ENCODE measurements at places on chromosomes 7 and 10.
A peak's percentile ranks its signal among the peaks of the same experiment; 100 is the strongest.

- no peak for DNase-seq
These were observed 208.2 kb upstream of the INHBA start for GRCh38 chr7:41910940-41911600.

DNA sequence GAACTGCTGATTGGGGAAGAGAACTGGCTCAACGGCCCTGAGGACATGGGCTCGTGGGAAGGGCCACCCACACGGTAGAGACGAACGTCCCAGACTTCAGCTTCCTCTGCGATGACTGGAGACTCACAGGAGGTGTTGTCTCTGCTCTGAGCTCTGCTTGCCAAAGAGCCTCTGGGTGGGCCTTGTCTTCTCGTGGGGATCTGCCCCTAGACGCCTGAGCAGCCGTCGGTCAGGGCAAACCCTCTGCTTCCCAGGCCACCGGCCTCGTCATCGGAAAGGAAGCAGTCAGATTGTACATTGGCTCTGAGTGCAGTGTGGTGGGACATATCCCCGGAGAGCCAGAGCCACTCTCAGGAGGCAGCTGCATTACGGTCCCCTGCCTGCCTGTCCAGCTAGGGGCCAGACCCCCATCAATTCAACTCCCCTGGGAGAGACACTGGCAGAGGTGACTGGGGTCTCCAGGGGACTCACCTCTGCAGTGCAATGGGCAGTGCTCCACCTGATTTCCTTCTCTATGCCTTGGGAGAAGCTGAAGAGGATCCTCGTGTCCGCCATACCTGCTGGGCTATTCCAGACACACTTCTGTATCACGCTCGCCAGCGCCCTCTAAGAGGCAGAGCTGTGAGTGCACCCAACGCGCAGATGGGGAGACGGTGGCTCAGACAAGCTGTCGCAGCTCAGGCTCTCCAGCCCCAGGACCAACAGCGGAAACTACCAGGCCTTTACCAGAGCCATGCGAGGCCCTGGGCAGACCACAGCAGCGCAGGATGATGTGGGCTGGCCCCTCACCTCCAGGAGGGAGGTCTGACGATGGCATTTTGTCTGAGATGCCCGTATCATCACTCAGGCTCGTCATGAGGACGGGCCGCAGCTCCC, 227.4 kb downstream of the TCERG1L start:
- DNase-seq: no peak

DNA sequence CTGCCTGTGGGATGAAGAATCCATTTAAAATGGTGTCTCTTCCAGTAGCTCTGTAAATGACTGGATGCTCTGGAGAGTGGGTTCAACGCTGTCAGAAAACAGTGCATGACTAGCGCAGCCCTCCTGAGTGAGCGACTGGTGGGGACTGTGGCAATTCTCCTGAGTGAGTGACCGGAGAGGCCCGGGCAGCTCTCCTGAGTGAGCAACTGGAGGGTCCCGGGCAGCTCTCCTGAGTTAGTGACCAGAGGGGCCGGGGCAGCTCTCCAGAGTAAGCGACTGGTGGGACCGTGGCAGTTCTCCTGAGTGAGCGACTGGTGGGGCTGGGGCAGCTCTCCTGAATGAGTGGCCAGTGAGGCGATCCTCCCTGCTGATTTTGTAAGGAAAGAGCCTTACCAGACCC, 85.5 kb downstream of the WDR37 start:
- DNase-seq: no peak

- no peak for DNase-seq
These were observed 78.6 kb upstream of the GLI3 start for GRCh38 chr7:42315631-42316030.

- DNase-seq: peak; percentile 42
These were observed 77.8 kb upstream of the LRRC17 start for GRCh38 chr7:102834999-102835398.

- no peak for DNase-seq
These were observed 20.2 kb upstream of the TRIM8 start for GRCh38 chr10:102624094-102624493.

DNA sequence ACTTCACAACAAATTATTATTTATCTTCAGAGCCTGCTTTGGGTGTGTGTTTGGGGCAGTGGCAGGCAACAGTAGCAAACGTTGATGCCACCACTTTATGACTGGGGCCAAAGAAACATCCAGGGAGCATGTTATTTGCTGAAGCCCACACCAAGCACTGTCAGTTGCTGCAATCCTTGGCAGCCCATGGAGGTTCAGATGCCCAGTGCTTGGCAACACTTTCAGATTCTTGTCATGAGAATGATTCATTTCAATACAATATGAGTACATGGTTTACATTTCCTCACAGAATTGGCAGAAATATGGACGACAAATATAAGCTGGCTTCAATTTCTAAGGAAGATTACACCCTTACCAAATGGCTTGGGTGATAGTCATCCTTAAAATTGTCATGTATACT, 46.5 kb upstream of the GLI3 start:
- DNase-seq: no peak

DNA sequence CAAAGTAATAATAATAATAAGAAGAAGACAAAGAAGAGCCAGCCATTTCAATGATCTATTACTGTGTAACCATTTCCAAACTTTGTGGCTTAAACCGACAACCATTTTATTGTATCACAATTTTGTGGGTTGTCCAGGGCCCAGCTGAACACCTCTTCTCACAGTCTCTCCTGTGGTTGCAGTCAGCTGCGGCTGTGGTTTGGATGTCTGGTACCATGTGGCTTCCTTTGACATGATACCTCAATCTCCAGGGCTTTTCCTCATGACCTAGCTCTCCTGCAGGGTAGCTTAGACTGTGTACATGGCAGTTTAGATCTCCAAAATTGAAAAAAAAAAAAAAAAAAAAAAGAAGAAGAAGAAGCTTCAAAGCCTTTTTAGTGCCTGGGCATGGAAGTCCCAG, 72.6 kb upstream of the NFKB2 start:
- DNase-seq: no peak

DNA sequence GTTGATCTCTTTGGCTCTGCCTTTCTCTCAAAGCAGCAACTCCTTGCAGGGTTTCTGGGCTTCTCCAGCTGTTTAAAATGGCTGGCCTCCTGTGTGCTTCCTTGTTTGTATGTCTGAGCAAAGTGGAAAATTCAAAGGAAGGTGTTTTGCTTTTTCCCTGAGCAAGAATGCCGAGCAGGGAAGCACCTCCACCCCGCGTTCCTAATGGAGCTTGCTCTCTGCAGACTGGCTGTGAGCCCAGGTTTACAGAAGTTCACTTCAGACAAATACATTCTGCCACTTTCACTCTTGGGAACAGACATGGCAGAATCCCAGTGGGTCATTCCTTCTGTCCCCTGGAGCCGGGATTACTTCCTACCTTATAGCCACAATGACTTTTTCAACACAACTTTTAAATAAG, 181.8 kb upstream of the AGK start:
- no peak for DNase-seq

GRCh38 chr7:38396852-38397251, 123.4 kb upstream of the TARP start:
- no peak for DNase-seq

GRCh38 chr7:118158766-118159165, 25.2 kb upstream of the LSM8 start:
- no peak for DNase-seq

DNA sequence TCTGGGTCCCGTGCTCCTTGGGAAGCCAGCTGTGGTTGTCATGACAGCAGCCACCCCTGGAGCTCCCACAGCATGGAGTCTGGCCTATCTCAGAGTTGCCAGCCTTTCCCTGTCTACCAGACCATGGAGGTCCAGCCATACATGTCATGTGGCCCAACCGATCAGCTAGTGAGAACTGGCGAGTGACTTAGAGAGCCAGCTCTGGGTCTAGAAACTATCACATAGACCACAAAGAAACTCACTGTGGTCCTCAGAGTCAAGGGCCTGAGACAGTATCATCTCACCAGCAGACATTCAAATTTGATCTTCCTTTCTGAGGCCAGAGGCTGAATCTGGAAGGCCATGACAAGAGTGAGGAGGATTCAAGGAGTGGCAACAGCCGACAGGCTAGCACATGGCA, 223.3 kb upstream of the GPR26 start:
- no peak for DNase-seq

DNA sequence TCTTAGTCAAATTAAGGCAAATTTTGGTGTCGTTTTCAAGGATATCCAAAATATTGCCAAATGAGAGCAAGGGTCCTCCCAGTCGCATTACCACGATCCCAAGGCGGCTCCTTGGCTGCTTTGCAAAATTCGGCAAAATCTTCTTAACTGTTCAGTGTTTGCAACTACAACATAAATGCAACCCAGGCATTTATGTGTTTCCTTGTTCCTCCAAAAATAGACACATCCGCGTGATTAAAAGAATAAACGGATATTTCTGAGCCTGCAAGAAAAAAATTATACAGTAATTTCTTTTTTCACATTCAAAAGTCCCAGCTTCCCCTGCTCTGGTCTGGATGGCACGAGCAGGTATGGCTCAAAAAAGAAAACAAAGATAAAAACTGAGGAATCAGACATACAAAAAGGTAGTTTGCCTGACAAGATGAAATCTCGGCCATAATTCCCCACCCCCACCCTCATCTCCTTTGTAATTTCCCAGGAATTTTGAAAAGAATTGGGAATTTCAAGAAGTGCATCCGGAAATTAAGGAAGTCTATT, 6.0 kb downstream of the SKIDA1 start:
- DNase-seq: no peak

DNA sequence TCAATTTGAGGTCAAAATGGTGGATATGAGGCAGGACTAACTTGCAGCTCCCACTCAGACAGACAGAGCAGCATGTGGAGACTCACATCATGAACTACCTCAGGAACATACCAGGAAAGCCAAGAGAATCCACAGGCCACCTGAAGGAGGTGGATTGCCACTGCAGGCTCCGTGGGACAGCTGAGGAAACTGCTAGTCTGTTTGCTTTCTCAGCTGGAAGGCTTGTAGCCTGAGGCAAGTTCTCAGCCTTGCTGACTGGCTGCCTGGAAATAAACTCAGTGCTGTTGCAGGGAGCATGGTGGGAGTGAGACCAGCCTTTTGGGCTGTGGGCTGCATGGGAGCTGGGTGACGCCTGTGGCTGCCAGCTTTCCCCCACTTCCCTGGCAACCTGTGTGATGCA, 202.9 kb downstream of the ZNF248 start:
- no peak for DNase-seq

DNA sequence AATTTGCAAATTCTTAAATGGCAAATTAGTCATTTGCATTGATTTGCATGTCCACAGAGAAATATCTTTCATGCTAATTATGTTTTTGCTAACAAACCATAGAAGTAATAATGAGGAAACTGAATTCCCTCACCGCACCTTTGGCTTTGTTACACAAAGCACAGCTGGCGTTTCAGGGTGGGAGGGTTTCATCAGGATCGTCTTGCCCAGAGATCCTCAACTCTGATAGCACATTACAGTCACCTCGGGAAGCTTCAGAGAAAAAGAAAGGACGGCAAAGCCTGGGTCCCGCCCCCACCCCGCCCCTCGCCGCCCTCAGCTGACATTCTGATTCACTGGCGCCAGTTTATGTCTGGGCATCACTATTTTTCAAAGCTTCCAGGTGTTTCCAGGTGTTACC, 119.4 kb downstream of the PTPRN2 start:
- no peak for DNase-seq

DNA sequence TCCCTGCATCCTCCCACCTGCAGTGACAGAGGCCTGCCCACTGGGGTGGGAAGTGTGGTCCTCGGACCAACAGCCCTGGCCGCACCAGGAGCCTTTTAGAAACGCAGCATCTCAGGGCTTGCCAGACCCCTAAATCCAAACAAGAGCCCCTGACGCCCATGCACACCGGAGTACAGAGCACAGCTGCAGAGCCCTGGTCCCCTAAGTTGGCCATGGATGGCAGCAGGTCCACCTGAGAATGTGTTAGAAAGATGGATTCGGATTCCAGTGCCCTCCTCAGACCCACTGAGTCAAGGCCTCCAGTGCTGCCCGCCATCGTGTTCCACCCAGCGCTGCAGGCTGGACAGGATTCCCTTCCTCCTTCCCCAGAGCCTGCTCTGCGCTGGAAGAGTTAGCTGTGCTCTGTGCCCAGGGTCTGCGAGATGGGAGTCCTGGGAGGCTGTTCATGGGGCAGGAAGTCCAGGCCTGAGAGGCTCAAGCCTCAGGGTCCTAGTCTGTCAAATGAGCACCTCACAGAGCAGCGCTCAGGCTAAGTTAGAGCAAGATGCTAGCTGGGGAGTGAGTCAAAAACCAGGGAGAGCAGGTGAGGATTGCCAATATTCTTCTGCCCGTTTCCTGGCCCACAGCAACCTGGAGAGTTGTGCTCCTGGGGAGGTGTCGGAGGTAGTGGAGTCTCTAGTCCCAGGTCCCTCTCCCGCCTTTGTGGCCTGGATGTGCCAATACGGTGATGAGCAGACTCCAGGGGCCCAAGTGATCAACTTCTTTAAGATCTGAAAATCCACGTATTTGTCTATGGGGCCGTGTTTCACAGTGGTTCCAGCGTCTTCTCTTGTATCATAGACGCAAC, 95.9 kb upstream of the GPR26 start:
- DNase-seq: no peak

DNA sequence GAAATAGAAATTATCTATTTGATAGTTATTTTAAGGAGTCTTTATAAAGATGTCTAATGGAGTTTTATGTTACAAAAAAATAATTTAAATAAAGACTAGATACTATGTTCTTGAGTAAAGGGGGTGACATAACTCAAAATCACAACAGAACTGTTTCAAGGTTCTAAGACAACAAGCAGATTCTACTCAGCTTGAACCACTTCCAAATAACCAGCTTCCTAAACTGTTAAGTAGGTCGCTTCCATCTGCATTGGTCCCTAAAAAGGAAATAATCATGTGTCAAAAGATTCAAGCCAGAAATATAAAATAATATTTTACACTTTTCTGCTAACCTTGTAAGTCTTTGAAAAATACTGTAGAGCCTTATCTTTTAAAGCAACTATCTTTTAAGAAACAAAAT, 14.1 kb downstream of the SEM1 start:
- DNase-seq: no peak

- no peak for DNase-seq
These were observed 564.3 kb upstream of the SORCS1 start for GRCh38 chr10:107728807-107729206.

DNA sequence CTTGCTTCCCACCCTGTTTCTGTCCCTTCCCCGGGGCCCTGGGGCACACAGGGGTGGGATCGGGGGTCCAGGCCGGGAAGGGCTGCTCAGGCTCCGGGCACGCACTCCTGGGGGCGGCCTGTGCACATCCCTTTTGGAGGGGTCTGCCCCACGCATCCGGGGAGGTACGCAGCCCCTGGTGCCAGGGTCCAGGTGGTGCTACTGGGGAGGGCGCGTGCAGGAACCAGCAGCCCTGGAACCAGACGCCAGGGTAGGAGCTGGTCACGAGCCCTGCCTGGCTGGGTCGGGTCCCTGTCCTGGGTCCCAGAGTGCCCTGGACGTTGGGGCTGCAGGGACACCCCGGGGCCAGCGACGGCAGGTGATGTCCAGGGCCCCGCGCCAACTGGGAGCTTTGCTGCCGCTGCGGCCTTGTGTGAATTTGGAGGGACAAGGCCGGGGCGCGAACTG, 53.4 kb downstream of the GLRX3 start:
- no peak for DNase-seq

DNA sequence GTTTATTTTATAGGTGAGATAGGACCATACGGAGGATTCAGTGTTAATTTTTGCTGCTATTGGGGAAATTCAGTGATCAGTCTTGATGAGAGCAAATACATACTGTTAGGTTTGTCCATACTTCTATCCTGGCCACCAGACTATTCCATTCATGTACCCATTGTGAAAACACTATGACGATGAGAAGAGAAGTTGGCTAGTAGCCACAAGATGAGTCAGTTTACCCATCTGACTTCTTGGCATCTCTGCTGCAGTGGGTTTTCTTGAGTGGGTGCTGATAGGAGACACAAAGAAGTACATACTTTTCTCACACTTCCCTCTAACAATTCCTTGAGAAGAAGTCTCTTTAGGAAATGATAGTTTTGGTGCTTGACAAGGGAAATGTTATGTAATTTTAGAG, 133.1 kb downstream of the TFPI2 start:
- no peak for DNase-seq

- no peak for DNase-seq
These were observed 58.4 kb upstream of the TM9SF3 start for GRCh38 chr10:96645191-96645721.

Data from hepatic stellate cell (primary cell).